ENCODE measurements at places on chromosomes 2 and 18.

DNA sequence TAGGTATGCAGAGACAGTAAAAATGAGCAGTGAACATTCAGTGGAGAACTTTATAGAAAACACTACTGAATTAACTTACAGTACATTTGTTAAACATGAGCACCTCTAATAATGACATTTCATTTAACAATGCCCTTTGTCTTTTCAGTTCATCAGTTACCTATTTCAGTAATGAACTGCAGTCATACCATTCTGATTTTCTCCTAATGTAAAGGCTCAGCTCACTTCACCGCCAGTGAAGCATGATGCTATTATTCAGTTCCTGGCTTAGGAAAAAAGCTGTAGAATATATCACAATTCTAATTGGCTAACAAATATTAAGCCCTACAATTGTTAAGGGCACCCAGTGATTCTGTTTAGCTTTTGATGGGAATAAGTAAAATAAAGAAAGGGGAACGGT, 37.1 kb upstream of the CCDC93 start:
- no peak for DNase-seq

GRCh38 chr2:38187541-38188011, 111.6 kb upstream of the CYP1B1 start:
- no peak for DNase-seq

- DNase-seq, result no peak
Observed at GRCh38 chr2:44441200-44441599, 79.5 kb downstream of the CAMKMT start.

DNA sequence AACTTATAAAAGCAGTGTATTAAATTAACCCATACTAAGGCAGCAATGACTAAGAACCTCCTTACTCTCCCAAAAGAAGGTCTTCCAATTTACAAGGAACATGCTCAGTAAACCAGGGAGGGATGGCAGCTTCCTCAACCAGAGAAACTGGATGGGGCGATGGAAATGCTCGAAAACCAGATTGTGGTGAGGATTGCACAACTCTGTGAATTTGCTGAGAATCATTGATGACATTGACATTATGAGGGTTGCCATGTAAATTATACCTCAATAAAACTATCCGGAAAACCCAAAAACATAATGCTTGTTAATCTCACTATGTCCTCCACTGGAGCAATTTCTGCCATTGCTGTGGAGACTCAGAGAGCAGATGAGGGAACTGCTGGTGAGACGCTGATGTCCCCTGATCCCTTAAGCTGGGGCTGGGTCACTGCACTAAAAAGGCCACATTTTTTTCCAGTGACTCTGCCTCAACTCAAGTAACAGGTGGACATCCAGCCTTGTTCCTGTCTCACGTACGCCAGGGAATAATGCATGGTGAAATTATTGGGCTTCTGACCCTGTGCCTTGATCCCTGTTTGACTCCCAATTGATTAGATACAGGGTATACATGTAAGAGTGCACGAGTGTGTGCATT, 288.3 kb downstream of the CYP26B1 start:
- no peak for DNase-seq

DNA sequence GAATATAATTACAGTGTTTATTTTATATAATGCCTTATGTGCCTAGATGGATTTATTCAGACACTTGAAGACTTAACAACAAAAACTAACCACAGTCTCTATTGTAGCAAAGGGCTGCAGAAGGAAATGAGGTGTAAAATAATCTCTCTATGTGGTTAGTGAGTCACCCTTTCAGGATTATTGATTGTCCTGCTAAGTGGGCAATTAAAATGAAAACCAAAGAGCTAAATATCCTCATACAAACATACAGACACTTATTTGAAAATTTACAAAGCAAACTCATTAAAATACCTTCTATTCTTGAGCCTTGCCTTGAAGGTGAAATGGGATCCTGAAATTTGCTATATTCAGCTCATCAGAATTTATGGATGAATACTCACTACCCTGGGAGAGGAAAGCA, 27.7 kb upstream of the DCC start:
- no peak for DNase-seq

- no peak for DNase-seq
Observed at GRCh38 chr2:59398081-59398480, 1155.4 kb downstream of the BCL11A start.

- DNase-seq, result no peak
Observed at GRCh38 chr2:217252181-217252580, 392.3 kb upstream of the TNP1 start.

DNA sequence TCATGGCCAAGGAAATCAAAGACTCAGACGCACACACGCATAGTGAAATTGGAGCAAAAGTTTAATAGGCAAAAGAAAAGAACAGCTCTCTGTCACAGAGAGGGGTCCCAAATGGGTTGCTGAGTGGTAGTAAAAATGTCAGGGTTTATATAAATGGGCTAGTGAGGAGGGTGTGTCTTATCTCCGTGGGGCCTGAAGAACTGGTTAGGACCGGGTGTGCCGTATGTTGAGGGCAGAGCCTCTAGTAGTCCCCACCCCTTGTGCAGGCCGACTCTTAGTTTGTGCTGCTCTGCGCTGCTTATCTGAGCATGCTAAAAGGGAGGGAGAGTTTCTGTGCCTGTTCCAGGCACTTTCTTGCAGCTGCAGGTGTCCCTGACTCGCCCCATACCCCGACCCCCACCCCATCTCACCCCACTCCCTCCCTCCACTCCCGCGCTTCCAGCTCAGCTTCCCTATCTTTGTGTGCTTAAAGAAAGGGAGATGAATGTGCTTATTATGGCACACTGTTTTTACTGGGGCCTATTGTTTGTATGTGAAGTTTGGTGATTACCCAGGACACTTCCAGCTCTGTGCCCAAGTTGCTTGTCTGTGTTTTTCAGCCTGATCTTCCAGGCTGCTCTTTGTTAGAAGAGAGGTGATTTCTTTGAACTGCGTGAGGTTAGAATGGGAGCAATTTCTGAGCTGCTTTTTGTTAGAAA, 167.4 kb downstream of the SPAG16 start:
- DNase-seq, result no peak

GRCh38 chr2:239274391-239275043, 126.3 kb downstream of the HDAC4 start:
- DNase-seq, result no peak

- no peak for DNase-seq
Observed at GRCh38 chr18:4181882-4182568, 273.1 kb downstream of the DLGAP1 start.

- DNase-seq, result no peak
Observed at GRCh38 chr18:44987371-44987770, 306.7 kb downstream of the SETBP1 start.

Measured in T-helper 9 cell (primary cell).